Heart left ventricle (tissue), 16 donors: ENCODE measurements at places on chromosomes 1 and 21. TPM values are rescaled to one million over a fixed set of nuclear protein-coding genes. Genes with fewer than 3 reads are reported as not detected.
A peak's percentile ranks its signal among the peaks of the same experiment; 100 is the strongest.

The ZBED6 gene
- 7.1 TPM for total RNA-seq

The PCP4 gene
- total RNA-seq, result 4.4 TPM

DNA sequence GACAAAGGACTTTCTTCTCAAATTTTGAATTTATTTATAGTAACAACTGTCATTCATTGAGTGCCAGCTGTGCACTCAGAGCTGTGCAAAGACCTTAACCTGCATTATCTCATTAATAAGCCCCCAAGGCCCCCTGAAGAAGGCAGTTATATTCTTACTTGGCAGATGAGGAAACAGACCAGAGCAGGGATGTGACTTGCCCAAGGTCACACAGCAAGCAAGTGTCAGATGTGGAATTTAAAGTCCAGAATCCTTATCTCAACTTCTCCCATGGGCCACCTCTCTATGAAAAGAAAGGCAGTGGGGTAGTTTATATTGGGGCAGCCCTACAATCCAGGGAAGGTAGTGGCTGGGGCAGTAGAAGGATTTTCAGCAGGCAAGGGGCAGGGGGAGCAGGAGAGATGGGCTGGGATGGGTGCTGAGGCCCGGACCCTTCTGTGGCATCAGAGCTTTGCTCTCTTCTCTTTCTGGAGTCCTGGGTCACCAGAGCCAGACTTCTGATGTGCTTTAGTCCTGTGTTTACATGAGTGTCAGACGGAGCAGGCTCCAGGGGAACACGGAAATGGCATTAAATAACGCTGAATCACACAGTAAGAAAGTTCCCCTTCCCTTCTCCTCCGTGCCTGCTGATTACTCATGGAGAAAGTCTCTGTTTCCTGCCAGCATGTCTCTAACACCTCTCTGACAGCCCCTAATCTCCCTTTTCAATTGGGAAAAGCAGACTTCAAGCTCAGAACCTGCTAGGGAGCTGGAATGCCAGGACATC is 39.5 kb downstream of the EPHB2 start:
- no peaks in the 10 kb centered on the region for H3K27me3 ChIP-seq
- peak overlapping the region; percentile 34 for H3K27ac ChIP-seq
- DNase-seq, result no peak
- H3K4me3 ChIP-seq, result no peak overlapping the region
- H3K36me3 ChIP-seq, result no peaks in the 10 kb centered on the region

- no peak for DNase-seq
- no peaks in the 10 kb centered on the region for H3K36me3 ChIP-seq
- H3K4me1 ChIP-seq, result no peaks in the 10 kb centered on the region
- no peak overlapping the region for H3K4me3 ChIP-seq
- H3K27me3 ChIP-seq, result no peaks in the 10 kb centered on the region
Observed at GRCh38 chr1:98196012-98196411, 275.2 kb upstream of the DPYD start.

The SPRR1B gene
- not detected for total RNA-seq

DNA sequence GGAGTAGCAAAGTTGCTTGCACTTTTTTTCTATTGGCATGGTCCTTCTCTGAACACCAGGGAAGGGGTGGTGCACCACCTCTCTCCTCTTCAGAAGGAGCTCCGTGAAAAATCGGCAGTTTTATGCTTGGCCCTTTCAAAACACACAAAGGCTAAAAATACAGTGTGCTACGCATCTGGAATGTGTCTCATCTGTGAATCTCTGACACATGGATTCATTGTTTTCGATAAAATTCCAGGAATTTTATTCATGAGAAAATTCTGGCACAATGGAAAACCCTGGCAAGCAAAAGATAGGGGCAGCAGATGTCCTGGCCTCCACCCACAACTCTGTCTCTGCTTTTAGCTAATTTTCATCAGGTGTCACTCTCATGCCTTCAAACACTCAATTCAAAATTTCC is 42.9 kb downstream of the ERG start:
- H3K27ac ChIP-seq, result no peak overlapping the region
- no peak overlapping the region for H3K4me3 ChIP-seq
- peaks cover 6% of the 10 kb centered on the region for H3K4me1 ChIP-seq
- DNase-seq, result no peak
- no peaks in the 10 kb centered on the region for H3K36me3 ChIP-seq

The EFNA1 gene
- total RNA-seq, result 41.0 TPM

The KLHDC8A gene
- not detected for total RNA-seq

DNA sequence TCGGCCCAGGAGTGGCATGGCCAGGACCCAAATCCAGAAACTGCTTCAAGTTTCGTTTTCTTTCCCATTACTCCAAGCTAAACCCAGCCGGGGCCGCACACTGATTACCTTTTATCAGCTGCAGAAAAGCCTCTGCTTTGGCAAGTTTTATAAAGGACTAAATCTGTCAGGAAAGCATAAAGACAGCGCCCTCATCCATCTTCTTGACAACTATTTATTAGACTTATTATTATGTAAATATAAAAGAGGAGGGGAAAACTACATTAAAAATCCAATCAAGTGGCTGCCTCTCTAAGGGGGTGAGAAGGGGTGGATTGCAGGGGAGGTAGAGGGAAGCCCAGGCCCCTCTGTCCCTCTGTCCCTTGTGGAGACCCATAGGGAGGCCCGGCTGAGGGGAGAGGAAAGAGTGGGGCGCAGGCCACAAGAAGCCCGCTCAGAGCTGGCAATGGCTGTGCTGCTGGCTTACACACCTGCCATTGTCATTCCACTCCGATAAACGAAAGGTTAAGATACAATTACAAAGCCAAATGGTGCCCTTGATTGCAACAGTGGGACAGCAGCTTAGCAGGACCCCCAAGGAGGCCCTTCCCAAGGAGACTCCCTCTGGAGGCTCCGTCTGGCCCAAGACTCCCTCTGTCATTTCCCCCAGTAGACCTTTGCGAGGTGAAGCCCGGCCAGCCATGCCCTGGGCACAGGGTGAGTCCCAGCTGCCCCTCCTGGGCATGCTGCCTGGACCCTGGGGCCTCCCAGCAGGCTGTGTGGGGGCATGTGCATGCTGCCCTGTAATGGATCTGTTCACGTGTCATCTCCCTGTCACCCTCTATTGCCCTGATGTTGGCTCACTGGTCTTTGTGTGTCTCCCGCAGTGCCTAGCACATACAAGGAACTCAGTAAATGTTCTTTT is 45.4 kb downstream of the KCND3 start:
- H3K4me1 ChIP-seq, result peaks cover 56% of the 10 kb centered on the region
- H3K27me3 ChIP-seq, result no peaks in the 10 kb centered on the region
- H3K27ac ChIP-seq, result peak overlapping the region; percentile 50
- no peak for DNase-seq

The SAMD11 gene
- total RNA-seq, result 0.67 TPM

The PPFIA4 gene
- 39.5 TPM for total RNA-seq

- DNase-seq, result no peak
- H3K27ac ChIP-seq, result no peak overlapping the region
- no peaks in the 10 kb centered on the region for H3K36me3 ChIP-seq
- no peaks in the 10 kb centered on the region for H3K27me3 ChIP-seq
Observed at GRCh38 chr1:54887665-54888071, 673 bp upstream of the DHCR24 start.

DNA sequence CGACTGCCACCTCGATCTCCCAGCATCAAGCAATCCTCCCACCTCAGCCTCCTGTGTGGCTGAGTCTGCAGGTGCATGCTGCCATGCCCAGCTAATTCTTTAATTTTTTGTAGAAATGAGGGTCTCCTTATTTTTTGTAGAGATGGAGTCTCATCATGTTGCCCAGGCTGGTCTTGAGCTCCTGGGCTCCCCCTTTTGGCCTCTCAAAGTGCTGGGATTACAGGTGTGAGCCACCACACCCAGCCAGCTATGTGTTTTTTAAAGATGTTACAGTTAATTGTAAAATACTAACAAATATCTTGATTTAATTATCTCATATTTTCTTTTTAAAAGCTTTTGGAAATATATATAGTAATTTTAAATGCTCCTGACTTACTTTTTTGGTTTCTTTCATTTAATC is 181.3 kb upstream of the DMRTA2 start:
- DNase-seq, result no peak
- H3K36me3 ChIP-seq, result no peaks in the 10 kb centered on the region
- no peak overlapping the region for H3K4me3 ChIP-seq
- no peak overlapping the region for H3K27ac ChIP-seq
- H3K27me3 ChIP-seq, result no peaks in the 10 kb centered on the region
- no peaks in the 10 kb centered on the region for H3K4me1 ChIP-seq

GRCh38 chr1:109667452-109668122 is at the start of gene GSTM2:
TSS of gene GSTM2 (plus strand) at chr1:109668057. CDS start at chr1:109668116, 59 bp downstream.
- peak within 1 kb of the TSS; percentile 68 for H3K4me3 ChIP-seq
- peaks cover 12% of the 10 kb centered on the region for H3K4me1 ChIP-seq
- no peaks in the 10 kb centered on the region for H3K27me3 ChIP-seq
- DNase-seq, result peak; percentile 96
- no peaks in the 10 kb centered on the region for H3K36me3 ChIP-seq

DNA sequence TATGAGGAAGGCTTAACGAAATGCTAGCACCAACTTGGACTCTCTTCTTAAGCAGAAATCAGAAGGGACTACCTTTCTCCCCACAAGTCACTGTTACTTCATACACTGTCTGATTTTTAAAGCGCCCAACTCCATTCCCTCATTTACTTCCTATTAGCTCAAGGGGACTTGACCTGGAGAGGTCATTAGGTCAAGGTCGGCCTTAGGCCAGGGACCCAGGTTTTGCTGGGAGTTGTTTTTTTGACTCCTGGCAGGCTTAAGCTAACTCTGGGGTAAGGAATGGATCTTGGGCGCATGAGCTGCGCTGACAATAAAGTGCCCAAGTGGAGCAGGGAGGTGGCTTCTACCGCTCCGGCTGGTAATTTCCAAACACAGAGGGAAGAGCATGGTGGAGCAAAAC is 16.8 kb downstream of the ADAR start:
- H3K4me3 ChIP-seq, result no peak overlapping the region
- H3K4me1 ChIP-seq, result no peaks in the 10 kb centered on the region
- H3K27ac ChIP-seq, result no peak overlapping the region
- H3K36me3 ChIP-seq, result peaks cover 100% of the 10 kb centered on the region

- H3K4me1 ChIP-seq, result no peaks in the 10 kb centered on the region
- DNase-seq, result no peak
Observed at GRCh38 chr1:56360021-56360420, 219.3 kb downstream of the PLPP3 start.

The CELA2A gene
- 0.76 TPM for total RNA-seq

- peaks cover 35% of the 10 kb centered on the region for H3K4me1 ChIP-seq
- H3K27me3 ChIP-seq, result no peaks in the 10 kb centered on the region
- DNase-seq, result no peak
- H3K36me3 ChIP-seq, result peaks cover 16% of the 10 kb centered on the region
- H3K27ac ChIP-seq, result peak overlapping the region; percentile 92
Observed at GRCh38 chr1:11273595-11274234, 717 bp downstream of the UBIAD1 start.

GRCh38 chr1:207282496-207283380 is 38.7 kb upstream of the CD55 start:
- no peak for DNase-seq
- H3K4me3 ChIP-seq, result no peak overlapping the region
- H3K27ac ChIP-seq, result peak overlapping the region; percentile 51
- H3K36me3 ChIP-seq, result no peaks in the 10 kb centered on the region
- peaks cover 38% of the 10 kb centered on the region for H3K4me1 ChIP-seq

DNA sequence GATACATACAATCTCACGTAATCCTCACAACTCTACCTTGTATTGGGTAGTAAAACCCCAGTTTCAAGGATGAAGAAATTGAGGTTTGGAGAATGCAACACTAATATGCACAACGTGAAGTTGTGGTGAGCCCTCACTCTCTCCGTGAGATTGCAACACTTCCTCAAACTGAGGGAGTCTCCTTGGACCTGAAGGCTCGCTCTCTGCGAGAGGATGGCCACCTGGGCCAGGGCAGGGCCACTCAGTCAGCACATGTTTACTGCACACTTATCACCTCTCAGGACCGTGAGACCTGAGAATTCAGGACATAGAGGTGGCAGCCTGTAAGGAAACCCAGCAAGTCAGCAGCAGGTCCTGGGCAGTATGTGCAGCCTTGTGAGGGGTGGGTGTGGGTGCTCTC is 8.7 kb downstream of the SH3BP5L start:
- DNase-seq, result no peak
- H3K27ac ChIP-seq, result no peak overlapping the region
- H3K27me3 ChIP-seq, result no peaks in the 10 kb centered on the region
- H3K4me1 ChIP-seq, result peaks cover 33% of the 10 kb centered on the region
- H3K36me3 ChIP-seq, result peaks cover 76% of the 10 kb centered on the region

The CFHR3 gene
- total RNA-seq, result not detected

DNA sequence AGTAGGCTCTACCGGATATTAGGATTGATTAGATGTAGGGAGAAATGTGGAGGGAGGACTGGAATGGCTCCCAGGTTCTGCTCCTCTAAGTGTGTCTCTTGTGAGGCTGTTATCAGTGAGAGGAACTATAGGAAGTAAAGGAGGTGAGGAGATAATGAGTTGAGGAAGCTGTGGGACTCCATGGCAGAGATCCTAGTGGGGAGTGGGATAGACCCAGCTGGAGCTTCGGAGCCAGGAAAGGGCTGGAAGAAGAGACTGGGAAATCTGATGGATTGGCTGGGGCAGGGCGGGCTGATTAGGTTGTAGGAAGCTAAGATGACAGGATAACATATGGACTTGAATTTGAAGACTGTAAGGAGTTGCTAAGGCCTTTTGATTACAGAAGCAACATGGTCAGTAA is 14.8 kb upstream of the BCL9 start:
- no peak for DNase-seq
- no peak overlapping the region for H3K4me3 ChIP-seq
- no peak overlapping the region for H3K27ac ChIP-seq
- H3K36me3 ChIP-seq, result no peaks in the 10 kb centered on the region

The TLR5 gene
- total RNA-seq, result 0.25 TPM

DNA sequence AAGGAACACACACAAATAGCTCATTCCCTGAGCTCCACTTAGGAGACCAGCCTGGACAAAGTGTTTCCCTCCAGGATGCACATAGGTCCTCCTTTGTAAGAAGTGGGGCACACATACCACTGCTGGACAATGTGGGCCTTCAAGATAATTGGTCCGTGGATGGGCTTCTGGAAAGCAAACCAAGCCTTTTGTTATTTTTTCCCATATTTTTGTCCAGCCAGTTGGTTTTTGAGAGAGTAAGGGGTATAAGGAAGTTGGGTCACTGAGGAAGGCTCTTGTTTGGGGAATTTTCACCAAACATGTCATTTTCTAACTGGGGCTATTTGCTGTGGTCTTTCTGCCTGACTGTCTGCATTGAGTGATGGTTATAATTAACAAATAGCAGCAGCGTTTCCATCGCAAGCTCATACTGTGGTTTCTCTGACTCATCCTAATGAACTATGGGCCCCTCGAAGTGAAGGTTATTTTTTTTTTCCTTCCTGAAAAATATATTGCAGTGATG is 306.3 kb upstream of the DUSP10 start:
- no peak for DNase-seq
- no peaks in the 10 kb centered on the region for H3K27me3 ChIP-seq
- H3K27ac ChIP-seq, result no peak overlapping the region

- DNase-seq, result no peak
- H3K27ac ChIP-seq, result no peak overlapping the region
- H3K4me1 ChIP-seq, result no peaks in the 10 kb centered on the region
- H3K4me3 ChIP-seq, result no peak overlapping the region
- H3K36me3 ChIP-seq, result no peaks in the 10 kb centered on the region
Observed at GRCh38 chr1:157504646-157505045, 47.7 kb downstream of the FCRL5 start.

DNA sequence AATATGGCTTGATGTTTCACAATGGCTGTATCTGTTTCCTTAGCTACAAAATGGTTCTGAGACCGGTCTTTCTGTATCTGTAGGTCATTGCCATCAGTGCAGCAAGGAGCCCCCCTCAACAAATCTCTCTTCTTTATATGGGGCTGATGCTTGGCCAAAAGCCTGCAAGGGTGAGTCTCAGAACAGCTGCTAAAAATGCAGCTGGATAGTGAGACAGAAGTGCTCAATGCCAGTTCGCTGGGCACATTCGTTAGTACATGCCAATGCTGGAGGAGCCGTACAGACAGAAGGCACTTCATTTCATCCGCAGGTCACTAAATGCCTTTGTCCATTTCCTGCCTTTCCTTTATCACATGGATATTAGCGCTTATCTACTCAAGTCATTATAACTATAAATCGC is 67.3 kb downstream of the RUNX1 start:
- no peaks in the 10 kb centered on the region for H3K36me3 ChIP-seq
- no peak for DNase-seq
- H3K4me3 ChIP-seq, result no peak overlapping the region
- no peak overlapping the region for H3K27ac ChIP-seq
- H3K27me3 ChIP-seq, result peaks cover 6% of the 10 kb centered on the region
